ENCODE measurements at places on chromosomes 3 and 15.

- DNase-seq: no peak
These were observed 30.9 kb upstream of the C15orf39 start for GRCh38 chr15:75170711-75171341.

DNA sequence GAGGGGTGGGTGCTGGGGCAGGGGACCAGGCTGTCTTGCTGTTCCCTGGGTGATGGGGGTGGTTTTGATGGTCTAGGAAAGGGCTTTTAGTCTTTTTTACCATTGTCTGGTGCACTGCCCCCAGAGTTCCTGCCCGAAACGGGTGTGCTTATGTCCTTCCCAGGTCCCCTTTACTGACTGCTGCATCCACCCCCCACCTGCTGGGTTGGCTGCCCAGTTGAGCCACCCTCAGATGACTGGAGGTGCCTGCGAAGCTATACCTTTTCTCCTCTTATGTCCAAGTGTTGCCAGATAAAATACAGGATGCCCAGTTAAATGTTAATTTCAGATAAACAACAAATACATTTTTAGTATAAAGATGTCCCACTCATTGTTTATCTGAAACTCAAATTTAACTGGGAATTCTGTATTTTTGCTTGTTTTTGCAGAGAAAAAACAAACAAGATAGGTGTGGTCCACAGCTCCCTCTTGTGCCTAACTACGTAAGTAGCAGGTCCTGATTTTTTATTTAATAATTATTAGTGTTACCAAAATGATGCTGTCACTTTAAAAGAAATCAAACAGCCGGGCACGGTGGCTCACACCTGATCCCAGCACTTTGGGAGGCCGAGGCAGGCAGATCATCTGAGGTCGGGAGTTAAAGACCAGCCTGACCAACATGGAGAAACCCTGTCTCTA lies 6.1 kb upstream of the RPP14 start:
- no peak for DNase-seq

- DNase-seq: no peak
These were observed 337.7 kb downstream of the SLC9A9 start for GRCh38 chr3:143510601-143511000.

DNA sequence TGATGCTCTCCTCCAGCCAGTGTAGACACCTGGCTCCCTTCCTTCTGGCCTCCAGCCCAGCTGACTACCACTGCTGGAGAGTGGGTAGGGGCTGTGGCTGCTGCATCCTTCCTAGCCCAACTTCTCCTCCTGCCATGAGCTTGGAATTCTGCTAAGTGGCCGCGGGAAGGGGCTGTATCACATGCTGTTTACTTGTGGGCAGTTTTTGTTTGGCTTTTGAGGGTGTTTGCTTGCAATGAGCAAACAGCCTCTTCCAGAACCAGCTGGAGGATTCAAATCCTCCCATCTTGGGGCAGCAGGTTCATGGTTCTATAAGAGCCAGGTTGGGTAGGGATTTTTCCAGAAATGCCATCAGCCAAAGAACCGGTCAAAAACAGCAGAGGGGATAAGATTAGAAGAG lies 9.0 kb downstream of the GASK1A start:
- DNase-seq: no peak

GRCh38 chr3:32104492-32104891 lies 1.9 kb upstream of the GPD1L start:
- DNase-seq: no peak
